ENCODE measurements at places on chromosomes 1 and 21. TPM values are rescaled to one million over a fixed set of nuclear protein-coding genes. Genes with fewer than 3 reads are reported as not detected.

Gene FCRL1
- not detected for polyA plus RNA-seq

Gene VAV3
- polyA plus RNA-seq, result 19.6 TPM

Gene TTC13
- polyA plus RNA-seq, result 4.0 TPM

Gene OR2T35
- not detected for polyA plus RNA-seq

Gene OR2AK2
- not detected for polyA plus RNA-seq

Gene CYP4A22
- polyA plus RNA-seq, result not detected

Gene RAVER2
- 9.1 TPM for polyA plus RNA-seq

Gene SLC9C2
- not detected for polyA plus RNA-seq

- DNase-seq, result no peak
Measured at GRCh38 chr1:159652506-159652905, 61.9 kb downstream of the CRP start.

GRCh38 chr21:15219894-15220293 lies 155.1 kb upstream of the NRIP1 start:
- no peak for DNase-seq

GRCh38 chr1:107000902-107001301 lies 55.6 kb upstream of the PRMT6 start:
- DNase-seq, result no peak

- DNase-seq, result no peak
Measured at GRCh38 chr1:195766709-195767108, 841.5 kb downstream of the KCNT2 start.

DNA sequence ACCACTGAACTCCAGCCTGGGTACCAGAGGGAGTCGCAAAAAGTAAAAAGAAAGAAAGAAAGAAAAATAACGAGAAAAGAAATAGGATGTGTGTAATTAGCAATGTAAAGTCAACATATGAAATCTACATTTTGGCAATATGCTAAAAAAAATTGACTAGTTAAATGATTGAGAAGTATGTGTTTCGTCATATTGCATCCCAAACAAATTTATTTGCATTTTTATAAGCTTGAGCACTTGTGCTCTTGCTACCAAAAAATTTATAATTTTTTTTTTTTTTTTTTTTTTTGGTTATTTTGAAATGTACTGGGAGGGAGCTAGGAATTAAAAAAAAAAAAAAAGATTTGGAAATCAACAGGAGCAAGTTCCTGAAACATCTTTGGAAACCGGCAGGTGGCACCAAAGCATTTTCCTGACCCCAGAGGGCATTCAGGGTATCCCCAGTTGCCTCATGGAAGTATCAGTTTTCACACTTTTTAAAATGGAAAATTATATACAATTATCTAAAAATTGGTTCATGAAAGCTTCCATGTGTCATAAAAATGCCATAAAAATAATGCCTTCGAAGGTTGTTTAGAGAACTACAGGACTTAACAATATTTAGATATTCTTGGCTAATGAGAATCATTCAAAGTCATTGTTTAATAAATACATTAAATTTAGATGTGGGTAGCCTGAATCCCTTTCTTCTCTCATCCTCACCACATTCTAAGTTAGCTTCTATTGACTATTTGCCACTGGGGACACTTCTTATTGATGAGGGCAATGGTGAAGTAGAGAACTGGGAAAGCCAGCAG lies 4.8 kb upstream of the HEATR1 start:
- no peak for DNase-seq

- DNase-seq, result no peak
Measured at GRCh38 chr1:11615090-11615489, 39.1 kb downstream of the FBXO2 start.

GRCh38 chr21:22691658-22692057 lies 1693.4 kb downstream of the NCAM2 start:
- no peak for DNase-seq

GRCh38 chr1:17525996-17526686 lies 13.4 kb upstream of the ARHGEF10L start:
- DNase-seq, result no peak

GRCh38 chr1:36497207-36497606 lies 14.5 kb upstream of the CSF3R start:
- no peak for DNase-seq

- no peak for DNase-seq
Measured at GRCh38 chr1:22814176-22815042, 103.8 kb downstream of the EPHB2 start.

- DNase-seq, result no peak
Measured at GRCh38 chr1:153532181-153532580, 3.6 kb downstream of the S100A6 start.

- DNase-seq, result no peak
Measured at GRCh38 chr1:201773764-201774163, 55.2 kb upstream of the IPO9 start.

DNA sequence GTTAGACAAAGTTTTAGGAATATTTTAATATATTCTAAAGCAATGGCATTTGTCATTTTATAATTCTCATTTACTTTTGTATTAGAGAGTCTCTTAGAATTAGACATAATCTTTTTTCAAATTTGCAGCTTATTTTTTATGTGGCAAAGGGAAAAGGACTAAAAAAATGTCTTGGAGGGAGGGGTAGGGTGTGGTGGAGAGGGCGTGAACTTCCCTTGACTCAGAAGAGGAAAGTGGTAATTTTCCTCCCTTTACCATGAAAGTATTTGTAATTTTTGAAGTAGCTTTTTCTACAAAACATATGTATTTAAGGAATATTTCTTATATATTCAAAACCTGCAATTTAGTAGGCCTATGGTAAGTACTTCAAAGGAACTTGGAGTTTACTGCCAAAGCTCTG lies 6.9 kb upstream of the RABGAP1L start:
- no peak for DNase-seq

- DNase-seq, result no peak
Measured at GRCh38 chr1:182407724-182408123, 7.3 kb upstream of the TEDDM1 start.

GRCh38 chr1:246564839-246565750 lies 966 bp downstream of the TFB2M start:
- no peak for DNase-seq

DNA sequence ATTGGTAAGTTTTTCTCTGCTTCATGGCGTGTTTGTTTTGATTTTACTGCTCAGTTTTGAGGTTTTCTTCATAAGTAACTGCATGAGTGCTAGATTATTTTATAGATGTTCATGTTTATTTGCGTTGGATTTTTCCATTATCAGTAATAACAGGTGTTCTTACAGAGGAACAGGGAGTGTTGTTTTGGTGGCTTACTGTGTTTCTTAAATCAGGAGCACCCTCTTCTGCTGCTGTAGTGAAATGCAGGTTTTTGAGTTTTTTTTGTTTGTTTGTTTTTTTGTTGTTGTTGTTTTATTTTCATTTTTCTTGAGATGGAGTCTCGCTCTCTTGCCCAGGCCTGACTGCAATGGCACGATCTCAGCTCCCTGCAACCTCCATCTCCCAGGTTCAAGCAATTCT lies 32.6 kb downstream of the CTBS start:
- no peak for DNase-seq

GRCh38 chr1:248404024-248404423 lies 1.2 kb downstream of the OR2T1 start:
- DNase-seq, result peak; percentile 4

Measured in keratinocyte (primary cell).